ENCODE measurements at places on chromosomes 1 and 21. TPM values are rescaled to one million over a fixed set of nuclear protein-coding genes. Genes with fewer than 3 reads are reported as not detected.

DNA sequence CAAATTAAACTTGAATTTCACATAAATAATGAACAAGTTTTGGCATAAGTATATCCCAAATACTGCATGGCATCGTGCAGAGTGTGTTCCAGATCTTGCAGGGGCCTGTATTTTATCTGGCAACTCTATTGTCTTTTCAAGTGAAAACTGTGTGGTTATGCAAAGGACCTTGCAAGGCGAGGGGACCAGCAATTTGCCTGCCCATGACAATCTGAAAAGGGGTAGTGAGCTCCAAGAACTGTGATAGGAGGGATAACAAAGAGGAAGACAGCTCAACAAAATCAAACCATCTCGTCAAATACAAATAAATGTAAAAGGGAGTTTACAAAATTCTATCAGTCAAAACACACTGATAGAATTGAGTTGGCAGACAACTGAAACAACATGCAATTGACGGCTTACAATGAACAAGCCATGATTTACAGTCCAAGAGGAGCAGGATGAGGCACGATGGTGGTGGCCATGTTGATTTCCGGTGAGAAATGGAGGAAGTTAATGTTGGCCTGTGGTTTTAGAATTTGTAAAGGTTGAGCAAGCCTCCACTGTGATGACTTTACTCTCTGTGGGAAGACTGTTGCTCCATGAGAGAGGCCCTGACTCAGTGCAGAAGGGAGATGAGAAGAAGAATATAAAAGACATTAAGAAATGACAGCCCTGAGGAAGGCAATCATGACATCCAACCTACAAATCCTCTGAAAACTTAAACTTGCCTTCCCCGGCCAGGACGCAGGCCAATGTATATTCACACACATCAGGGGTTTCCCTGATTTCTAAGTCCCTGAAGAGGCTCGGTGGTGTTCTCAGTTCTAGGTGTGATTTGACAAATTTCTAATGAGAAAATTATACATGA is 132.2 kb downstream of the ADSS2 start:
- H3K27me3 ChIP-seq: no peaks in the 10 kb centered on the region
- no peak overlapping the region for H3K27ac ChIP-seq
- no peaks in the 10 kb centered on the region for H3K36me3 ChIP-seq
- no peak overlapping the region for H3K4me3 ChIP-seq
- peaks cover 27% of the 10 kb centered on the region for H3K4me1 ChIP-seq

DNA sequence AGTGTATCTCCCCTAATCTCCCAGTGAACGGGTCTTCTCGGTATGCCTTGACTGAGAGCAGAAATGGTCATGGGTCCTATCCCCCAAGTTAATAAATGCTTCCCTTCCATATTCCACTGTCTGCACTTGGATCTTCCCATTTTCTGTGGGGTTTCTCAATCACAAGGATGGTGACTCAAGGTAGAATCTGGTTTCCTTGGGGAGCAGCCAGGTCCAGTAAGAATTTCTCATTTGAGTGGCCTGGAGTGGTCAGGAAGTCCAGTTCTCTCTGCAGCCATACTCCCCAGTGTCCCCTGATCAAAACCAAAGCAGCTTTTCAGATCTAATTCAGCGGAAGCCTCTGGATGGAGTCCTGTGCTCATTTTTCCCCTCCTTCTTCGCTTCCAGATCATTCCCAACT is 14.8 kb upstream of the SLC27A3 start:
- H3K4me3 ChIP-seq: no peak overlapping the region
- no peak for DNase-seq
- H3K27ac ChIP-seq: no peak overlapping the region
- H3K4me1 ChIP-seq: peaks cover 7% of the 10 kb centered on the region

DNA sequence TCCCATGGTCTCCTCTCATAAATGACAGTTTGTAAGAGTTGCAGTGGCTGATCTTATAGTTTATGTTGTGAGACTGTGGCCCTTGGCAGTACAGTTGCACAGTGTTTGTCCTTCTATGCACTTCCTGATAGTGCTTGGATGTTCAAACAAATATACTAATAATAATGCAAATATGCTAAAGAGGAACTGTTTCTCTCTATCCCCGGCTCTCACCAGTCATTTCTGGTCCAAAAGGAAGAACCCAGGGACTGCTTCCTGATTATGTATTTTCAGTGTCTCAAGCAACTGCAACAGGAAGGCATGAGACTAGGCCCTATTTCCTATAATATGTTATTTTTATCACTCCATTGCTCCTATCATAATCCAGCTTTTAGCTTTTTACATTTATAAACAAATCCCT is 17.0 kb upstream of the SUCO start:
- no peak overlapping the region for H3K27ac ChIP-seq
- no peak overlapping the region for H3K4me3 ChIP-seq
- H3K27me3 ChIP-seq: peaks cover 2% of the 10 kb centered on the region
- no peaks in the 10 kb centered on the region for H3K4me1 ChIP-seq

GRCh38 chr1:168991667-168992475 is 114.6 kb upstream of the ATP1B1 start:
- peaks cover 6% of the 10 kb centered on the region for H3K27me3 ChIP-seq
- H3K27ac ChIP-seq: no peak overlapping the region
- H3K4me3 ChIP-seq: no peak overlapping the region
- no peak for DNase-seq

Gene TRIM67
- 2.9 TPM for total RNA-seq

Gene HTR6
- total RNA-seq: not detected

Data from chondrocyte (in vitro differentiated cells).